Right hindlimb (tissue), 1 donor: ENCODE measurements at places on chromosomes 3 and 15.
A peak's percentile ranks its signal among the peaks of the same experiment; 100 is the strongest.

- DNase-seq = no peak
Measured at GRCh38 chr15:68042156-68042854, 11.8 kb upstream of the PIAS1 start.

GRCh38 chr3:122247087-122247824 is 63.8 kb downstream of the CASR start:
- DNase-seq = no peak

GRCh38 chr15:72276326-72276700 is 4.0 kb upstream of the PARP6 start:
- no peak for DNase-seq

GRCh38 chr3:52524752-52525679 is 8.6 kb downstream of the NT5DC2 start:
- peak; percentile 36 for DNase-seq

GRCh38 chr3:188734395-188734794 is 437.4 kb upstream of the TPRG1 start:
- DNase-seq = peak; percentile 36

- no peak for DNase-seq
Measured at GRCh38 chr15:37536967-37537605, 397.4 kb upstream of the TMCO5A start.

DNA sequence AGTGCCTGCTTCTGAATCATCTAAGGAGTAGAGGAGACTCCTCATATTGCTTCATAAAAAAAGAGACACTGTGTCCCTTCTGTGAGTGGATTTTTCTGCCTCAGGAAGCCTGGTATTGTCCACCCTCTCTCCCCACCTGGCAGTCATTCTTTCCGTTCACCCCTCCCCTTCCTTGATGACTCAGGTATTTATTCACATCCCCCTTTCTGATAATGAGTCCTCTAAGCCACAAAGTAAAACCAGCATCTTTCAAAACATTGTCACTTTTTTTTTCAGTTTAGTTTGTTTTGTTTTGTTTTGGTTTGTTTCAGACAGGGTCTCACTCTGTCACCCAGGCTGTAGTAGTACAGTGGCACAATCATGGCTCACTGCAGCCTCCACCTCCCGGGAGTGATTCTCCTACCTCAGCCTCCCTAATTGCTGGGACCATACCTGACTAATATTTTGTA is 65.2 kb upstream of the UBE2E1 start:
- no peak for DNase-seq

DNA sequence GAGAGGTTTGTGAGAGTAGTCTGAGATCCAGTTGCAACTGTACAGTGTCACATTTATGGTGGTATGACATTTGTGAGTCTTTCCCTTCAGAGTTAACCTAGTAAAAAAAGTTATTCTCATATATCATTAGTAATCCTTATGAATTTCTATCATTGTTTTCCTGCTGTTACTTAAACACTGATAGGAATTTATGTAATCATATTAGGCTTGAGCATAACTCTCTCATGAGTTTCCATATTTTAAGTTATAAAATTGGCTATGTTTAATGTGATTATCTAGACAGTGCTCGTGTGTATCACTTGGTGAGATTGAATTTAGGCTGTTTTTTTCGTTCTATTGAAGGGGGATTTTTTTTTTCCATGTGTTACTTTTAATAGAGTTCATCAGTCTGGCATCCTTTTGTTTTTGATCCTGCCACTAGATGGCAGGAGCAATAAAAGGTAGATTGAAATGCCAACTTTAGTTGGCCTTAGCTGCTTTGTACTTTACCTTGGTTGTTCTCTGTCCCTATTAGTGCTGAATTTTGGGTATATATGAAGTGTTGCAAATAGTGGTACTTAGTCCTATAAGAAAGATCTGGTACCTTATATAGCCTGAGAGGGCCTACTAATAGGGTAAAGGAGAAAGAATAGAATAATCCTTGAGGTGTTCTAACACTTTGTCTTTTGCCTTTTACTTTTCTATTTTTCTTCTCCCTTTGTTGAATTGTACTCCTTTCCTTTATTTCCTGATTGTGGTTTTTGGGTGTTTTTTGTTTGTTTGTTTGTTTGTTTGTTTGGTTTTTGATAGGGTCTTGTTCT is 17.9 kb downstream of the STT3B start:
- DNase-seq = no peak

- no peak for DNase-seq
Measured at GRCh38 chr3:82198009-82198408, 436.6 kb upstream of the GBE1 start.

DNA sequence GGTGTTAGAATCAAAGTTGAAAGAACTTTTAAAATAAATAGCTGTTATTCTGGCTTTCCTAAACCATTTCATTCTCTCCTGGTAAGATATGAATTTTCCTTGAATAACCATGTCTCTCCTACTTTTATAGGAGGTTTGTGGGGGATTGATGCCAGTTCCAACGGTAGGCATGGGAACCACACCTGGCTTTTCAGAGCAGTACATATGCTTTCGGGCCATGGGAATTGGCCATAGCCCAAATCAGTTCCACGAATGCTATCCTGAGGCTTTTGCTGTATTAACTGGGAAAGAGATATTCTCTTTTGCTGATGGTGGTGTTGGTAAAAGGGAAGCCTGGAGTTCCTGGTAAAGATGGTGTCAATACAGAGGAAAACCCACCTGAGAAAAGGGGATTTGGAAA is 396.2 kb upstream of the ZNF385D start:
- no peak for DNase-seq

DNA sequence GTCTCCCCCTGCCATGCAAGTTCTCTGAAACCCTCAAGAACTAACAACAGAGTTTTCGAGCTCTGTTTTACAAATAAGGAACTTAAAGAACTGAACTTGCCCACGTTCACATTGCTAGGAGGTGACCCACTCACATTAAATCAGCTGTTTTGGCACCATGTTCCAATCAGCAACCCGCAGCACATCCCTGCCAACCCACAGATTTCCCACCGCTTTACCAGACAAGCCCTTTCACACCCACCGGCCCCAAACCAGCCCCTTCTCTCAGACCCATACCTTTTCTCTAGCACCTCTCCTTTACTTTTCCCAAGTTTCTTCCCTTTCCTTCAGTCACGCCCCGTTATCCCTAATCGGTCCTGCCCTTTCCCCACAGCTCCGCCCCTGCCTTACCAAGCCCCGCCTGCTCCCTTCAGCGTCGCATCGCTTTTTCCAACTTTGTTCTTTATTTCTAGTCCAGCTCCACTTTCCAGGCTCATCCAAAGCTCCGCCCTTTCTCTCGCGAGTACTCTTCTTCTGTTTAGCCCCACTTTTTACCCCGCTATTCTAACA is 804 bp upstream of the BRPF1 start:
- DNase-seq = no peak

GRCh38 chr3:107133891-107134290 is 243.3 kb upstream of the CCDC54 start:
- DNase-seq = no peak

- peak; percentile 41 for DNase-seq
Measured at GRCh38 chr15:38069511-38070011, 135.1 kb downstream of the TMCO5A start.

GRCh38 chr3:171320750-171321558 is 139.3 kb downstream of the TNIK start:
- DNase-seq = peak; percentile 35

GRCh38 chr3:41418961-41419691 is 219.8 kb downstream of the CTNNB1 start:
- no peak for DNase-seq

DNA sequence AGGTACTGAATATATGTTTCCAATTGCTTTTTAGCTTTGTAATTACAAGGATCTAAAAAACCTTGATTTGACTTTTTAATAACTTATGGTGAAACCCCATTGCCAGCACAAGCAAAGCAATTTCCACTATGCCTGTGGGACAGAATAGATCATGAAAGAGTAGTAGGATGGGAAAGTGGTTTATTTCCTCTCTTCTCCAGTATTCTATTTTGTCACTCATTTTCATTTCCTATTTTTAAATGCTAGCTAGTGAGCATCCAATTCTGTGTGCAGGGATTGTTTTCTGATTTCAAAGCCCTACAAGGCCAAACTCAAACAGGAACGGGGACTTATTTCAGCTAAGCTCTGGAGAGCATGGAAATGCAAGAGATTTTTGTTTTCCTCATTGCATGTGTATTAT is 132.0 kb upstream of the TGFBR2 start:
- no peak for DNase-seq

DNA sequence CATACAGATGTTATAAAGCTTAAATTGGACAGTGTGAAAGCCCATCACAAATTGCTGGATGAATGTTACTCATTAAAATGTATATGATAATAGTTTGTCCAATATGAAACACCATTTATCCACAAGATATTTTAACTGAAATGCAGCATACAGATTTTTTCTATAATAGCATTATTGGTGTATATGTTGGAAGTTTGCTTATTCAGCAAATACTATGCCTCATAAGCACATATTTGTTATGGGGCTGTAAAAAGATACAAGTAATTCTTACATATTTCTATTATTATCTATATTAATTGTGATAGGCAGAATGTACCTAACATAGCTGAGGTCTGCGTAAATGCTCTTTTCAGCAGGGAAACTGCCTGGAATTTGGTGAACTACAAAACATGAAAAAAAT is 790.5 kb downstream of the DIPK2A start:
- no peak for DNase-seq

DNA sequence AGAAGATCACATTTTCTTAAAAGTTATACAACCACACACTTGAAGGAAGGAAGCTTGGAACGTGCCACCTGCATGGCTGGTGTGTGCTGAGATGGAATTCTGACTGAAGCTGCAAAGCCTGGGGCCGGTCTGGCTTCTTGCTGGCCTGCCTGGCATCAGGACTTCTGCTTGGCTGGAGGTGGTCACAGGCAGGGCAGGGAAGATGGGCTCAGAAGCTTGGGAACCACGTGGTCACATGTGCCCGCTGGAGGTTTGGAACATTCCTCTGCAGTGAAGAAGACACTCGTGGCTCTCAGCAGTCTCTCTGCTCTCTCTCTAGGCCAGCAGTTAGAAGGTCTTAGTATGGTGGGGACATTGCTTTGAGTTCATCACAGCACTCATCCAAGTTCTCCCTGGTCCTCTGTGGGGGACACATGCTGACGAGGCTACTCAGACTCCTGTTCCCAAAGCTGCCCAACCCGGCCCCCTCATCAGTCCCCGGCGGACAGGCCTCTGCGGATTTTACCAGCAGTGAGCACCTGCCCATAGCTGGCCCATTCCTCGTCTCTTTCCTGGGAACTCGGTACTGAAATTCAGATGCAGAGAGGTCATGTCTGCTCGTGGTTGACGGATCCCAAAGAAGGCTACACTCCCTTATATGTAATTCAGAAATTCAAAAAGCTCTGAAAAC is 229.0 kb downstream of the ADAMTS17 start:
- no peak for DNase-seq

DNA sequence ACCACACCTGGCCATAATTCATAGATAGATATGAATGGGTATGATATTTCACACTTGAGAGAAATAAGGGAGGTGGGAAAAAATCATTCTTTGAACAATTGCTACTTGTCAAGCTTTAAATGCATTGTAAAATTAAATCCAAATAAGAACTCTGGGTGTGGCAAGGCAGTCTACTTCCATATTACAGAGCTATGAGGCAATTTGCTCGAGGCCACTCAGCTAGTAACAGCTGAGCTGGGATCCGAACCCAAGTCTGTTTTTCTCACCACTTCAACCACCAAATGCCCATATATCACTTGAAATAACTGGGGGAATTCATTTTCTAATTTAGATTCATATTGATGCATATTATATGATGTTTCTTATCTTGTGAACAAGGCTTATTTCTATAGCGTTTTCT is 482.2 kb upstream of the ADAMTS9 start:
- no peak for DNase-seq

GRCh38 chr3:190183121-190183520 is 62.4 kb upstream of the P3H2 start:
- DNase-seq = peak; percentile 44

DNA sequence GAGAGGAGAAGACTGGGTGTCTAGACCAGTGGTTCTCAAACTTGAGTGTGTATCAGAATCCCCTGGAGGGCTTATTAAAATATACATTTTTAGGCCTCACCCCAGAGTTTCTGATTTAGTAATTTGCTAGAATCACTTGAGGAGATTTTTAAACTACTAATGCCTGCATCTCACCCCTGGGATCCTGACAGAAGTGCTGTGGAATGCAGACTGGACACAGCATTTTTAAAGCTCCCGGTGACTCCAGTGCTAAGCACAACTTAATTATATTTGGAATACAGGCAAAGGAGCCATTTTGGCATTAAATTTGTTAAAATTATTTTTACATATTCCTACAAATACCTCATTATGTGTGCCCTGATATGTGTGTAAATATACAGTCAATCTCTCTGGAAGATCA is 26.7 kb upstream of the COL6A6 start:
- peak; percentile 40 for DNase-seq

DNA sequence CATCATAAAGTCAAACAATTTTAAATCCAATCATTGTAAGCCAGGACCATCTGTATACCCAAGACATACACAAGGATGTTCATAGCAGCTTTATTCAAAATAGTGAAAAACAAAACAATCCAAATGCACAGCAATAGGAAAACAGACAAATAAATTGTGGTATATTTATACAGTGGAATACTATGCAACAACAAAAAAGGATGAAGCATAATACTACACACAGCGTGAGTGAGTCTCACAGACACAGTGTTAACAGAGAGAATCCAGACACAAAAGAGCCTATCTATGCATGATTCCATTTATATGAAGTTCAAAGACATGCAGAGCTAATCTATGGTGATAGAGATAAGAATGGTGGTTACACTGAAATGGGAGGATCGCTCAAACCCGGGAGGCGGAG is 5.6 kb upstream of the MUC20 start:
- no peak for DNase-seq

DNA sequence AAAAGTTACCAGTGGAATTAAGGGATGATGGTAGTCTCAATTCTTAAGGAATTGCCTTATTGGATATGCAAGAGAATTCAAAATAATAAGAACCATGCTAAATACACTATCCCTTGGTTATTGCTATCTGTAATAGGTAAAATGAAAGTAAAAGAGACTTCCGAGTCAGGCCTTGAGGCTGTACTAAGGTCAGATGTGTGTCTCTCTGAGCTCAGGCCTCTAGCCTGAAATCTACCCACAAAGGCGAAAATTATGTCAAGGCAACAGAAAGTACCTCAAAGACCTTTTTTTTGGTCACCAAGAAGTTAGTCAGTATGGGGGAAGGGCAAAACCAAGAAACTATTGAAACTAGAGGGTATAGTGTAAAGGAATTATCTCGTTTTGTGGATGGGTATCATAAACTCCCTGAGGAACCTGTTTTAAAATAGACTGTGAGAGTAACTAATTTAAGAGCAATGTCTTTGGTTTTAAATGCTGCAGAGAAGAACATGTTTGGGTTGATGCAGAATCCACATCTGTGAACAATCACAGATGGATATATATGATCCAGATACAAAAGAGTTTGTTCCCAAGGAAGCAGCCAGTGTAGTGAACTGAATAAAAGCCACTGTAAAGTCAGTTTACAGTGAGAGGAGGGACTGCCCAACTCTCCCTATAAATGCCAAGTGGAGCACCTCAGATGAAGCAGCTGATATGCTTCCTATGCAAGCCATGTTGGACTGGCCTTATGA is 382.3 kb upstream of the SEMA6D start:
- no peak for DNase-seq

DNA sequence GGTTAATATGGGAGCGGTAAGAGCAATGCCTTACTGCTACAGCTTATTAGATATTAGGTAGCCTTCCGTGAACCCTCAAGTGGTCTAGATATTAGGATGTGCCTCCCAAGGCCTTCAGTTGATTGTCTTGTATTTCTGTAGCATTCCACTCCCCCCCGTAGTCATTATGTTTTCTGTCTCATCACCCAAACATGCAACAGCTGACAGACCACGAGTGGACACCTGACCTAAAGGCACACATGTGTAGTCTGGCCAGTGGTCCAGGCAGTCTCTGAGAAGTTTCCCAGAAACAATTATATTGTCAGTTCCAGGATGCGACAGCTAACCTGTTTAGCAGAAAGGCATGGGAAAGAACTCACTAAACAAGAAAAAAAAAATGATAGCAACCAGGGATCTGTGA is 1000.9 kb downstream of the AGBL1 start:
- DNase-seq = no peak
